Femur (tissue), 1 donor: ENCODE measurements at places on chromosomes 5 and 9.

GRCh38 chr5:29896646-29897045 lies 1296.8 kb upstream of the CDH6 start:
- no peak for DNase-seq

DNA sequence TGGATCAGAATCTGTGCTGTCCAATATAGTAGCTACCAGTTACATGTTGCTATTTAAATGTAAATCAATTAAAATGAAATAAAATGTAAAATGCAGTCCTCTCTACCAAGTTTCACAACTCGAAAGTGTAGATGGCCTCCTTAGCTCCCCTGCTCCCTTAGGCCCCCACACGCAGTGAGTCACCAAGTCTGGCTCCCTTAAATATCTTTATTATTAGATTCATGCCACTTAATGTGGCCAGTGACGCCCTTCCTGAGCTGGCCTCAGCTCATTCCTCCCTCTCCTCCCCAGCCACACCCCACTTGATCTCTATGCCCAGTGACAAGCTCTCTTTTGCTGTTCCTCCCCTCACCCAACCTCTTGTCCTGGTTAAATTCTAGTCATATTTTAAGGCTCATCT lies 88.4 kb upstream of the DNAH5 start:
- DNase-seq: no peak

GRCh38 chr9:112258106-112258505 lies 75.3 kb downstream of the PTBP3 start:
- no peak for DNase-seq

- DNase-seq: no peak
Observed at GRCh38 chr9:91177661-91178280, 183.9 kb downstream of the AUH start.

DNA sequence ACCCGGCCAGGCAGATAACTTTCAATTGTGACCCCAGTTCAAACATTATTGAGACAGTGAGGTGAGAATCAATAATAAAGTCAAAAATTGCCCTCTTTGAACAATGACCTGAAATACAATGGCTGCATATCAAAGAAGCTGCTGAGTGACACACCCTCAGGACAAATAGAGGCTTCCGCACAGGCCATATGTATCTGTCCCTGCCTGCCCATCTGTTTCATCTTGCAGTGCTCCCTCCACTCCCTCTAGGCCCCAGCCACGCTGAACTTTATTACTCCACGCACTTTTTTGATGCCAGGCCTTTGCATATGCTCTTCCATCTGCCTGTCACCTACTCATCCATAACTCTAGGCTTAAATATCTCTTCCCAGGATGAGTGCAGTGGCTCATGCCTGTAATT lies 15.9 kb upstream of the PFDN1 start:
- no peak for DNase-seq

- peak; percentile 31 for DNase-seq
Observed at GRCh38 chr5:13866792-13867191, 77.7 kb downstream of the DNAH5 start.

DNA sequence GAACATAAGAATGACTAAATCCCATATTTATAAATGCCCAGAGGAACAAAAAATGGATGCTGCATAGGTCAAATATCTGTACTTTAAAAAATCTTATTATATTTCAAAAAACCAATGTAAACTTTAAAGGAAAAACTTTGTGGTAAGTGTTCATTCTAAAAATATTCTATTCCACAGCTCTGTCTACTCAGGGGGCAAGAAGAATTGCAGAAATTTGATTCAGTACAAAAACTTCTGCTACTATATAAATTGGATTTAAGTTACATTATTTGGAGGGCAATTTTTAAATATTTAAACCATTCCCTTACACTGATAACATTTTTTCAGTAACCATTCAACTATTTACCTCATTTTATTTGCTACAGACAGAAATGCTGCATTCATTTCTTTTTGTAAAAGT lies 32.1 kb downstream of the NFIB start:
- no peak for DNase-seq

- DNase-seq: peak; percentile 39
Observed at GRCh38 chr5:173925449-173926071, 37.4 kb downstream of the CPEB4 start.

DNA sequence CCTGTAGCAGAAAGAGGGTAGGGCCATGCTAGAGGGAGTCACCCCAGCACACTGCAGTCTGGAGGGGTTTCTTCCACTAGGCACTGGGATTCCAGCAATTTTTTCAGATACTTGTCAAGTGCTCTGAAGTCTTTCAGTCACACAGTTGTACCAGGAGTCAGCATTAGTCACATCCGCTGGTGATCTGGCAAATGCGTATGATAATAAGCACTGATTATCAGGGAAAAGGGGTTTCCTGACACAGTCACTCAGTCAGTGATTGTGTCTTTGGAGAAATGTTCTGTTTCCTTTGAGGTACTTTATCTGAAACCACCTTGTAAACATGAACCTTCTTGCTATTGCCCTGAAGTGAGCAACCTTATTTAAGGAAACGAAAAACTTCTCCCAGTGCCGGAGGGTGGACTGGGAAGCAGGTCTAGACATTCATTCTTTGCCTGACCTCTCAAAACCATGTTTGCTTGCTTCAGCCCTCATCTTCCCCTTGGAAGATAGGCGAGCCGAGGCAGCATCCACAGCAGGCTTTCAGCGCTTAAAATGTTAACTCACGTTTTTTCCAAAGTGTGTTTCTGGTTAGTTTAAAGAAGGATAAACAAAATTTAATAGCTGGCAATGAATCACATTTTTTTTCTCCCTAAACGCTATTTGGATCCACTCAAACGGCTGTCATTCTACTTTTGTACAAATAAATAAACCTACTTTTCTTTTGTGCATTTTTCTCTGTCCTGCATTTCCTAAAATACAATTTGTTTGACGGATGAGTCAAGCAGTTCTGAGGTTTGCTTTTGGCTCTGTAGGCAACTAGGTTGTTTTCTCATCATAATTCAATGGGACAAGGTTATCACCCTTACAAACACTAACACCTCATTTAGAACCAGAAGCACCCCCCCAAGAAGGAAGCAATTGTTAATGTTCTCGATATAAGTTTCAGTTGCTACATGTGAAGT lies 77.7 kb downstream of the FOXD1 start:
- no peak for DNase-seq

GRCh38 chr5:22835686-22836085 lies 17.5 kb downstream of the CDH12 start:
- DNase-seq: no peak
